Myocyte (in vitro differentiated cells): ENCODE measurements at places on chromosomes 3 and 15. TPM values are rescaled to one million over a fixed set of nuclear protein-coding genes. Genes with fewer than 3 reads are reported as not detected.
A peak's percentile ranks its signal among the peaks of the same experiment; 100 is the strongest.

DNA sequence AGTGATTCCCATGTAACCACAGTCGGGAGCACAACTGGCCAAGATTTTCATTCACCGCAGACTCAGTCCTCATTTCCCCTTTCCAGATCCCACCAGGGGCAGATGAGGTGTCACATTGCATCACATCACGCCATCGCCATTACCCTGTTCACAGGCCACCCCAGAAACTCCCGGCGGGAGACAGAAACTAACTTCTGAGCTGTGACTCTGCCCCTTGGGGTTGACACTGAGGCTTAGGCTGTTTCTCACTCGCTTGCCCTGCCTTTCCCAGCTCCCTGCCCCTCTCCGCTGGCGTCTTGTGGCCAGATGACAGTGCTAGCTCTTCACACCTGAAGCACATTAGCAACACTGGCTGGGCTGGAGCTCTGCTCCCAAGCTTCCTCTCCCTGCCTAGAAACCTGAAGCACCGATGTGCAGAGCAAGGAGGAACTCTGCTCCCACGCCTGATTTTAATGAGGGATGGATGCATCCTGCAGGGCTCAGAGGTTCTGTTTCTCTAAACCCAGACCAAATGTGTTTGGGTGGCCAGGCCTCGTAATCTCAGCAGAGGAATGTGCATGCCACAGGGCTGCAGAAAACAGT is 88.8 kb upstream of the CTDSPL start:
- no peak for DNase-seq

- DNase-seq, result peak; percentile 40
Observed at GRCh38 chr15:50685976-50686468, 575 bp downstream of the TRPM7 start.

DNA sequence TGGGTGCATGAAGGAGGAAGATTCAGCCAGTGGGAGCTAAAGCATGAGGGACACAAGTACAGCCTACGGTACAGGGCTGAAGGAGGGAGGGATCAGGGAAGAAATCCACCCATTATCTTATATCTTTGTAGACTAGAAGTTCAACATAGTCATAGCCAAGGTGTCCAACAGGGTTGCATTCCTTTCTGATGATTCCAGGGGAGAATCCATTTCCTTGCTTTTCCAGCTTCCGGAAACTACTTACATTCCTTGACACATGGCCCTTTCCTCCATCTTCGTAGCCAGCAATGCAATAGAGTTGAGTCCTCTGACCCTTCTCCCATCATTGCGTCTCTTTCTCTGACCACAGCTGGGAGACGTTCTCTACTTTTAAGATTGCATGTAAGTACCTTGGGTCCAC is 471.0 kb upstream of the SEMA6D start:
- no peak for DNase-seq

DNA sequence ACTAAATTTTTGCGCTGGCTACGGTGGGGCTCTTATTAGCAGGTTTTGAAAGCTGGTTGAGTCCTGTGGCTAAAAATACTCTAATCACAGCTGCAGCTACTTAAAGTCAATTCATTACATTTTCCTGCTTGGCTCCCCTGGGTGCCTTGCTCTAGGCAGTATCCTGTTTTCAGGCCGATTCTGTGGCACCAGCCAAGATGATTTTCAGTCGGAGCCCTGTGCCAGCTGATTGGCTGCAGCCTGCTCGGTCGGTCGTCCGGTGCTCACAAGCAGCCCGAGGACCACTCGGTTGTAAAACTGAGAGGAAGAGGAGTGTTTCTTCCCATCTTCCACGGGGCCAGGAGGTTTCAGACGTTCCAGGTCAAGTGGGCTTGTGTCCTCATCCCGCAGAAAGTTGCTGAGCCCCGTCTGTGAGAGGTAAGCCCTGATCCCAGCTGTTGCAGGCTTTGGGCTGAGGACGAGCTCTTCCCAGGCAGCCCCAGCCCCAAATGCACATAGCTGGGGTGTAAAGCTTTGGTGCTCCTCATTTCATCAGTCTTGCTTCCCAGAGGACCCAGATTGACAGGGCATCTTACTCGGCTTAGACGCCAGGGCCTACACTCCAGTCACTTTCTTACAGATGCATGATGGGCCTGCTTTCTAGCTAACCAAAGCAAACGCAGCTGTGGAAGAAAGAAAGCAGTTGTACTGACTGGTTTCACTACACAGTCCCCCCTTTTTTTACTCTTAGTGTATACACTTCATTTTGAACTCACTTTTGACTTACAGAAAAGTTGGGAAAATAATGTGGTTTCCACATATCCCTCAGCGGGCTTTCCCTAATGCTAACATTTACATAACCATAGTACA is 15.9 kb downstream of the LYSMD4 start:
- peak; percentile 49 for DNase-seq

DNA sequence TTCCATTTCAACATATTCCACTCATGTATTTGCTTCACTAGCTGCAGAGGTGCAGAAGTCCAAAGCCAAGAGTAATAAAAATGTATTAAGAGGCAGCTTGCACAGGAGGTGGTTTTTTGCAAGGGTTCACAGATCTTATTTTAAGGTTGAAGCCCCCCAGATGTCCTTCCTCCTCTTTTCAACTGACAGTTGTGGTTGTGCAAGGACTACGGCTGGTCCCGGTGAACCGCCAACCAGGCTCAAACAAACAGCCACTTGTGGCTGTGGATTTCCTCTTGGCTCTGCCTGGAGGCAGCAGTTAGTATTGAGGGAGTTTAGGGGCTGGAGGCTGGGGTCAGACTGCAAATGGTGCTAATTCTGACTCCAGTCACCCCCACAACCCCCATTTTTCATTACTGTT is 240.7 kb upstream of the TBC1D5 start:
- no peak for DNase-seq

DNA sequence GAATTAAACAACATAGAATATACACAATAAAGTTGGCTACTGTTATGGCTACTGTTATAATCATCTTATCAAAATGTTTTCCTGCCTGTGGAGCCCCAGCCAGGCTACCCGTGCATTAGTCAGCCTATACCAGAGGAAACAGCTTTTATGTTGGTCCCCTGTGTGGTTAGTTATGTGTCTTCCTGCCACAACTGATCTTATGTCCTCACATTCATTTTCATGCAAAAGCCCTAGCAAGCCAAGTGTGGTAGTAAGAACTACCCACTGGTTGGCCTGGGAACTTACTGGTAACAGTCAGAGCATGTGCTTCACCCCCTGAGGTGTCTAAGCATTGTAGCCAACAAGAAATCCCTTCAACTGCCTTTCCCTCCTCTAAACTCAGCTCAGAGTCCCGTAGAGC is 21.8 kb downstream of the MGLL start:
- no peak for DNase-seq

- peak; percentile 21 for DNase-seq
Observed at GRCh38 chr15:40282147-40282868, 556 bp downstream of the ANKRD63 start.

DNA sequence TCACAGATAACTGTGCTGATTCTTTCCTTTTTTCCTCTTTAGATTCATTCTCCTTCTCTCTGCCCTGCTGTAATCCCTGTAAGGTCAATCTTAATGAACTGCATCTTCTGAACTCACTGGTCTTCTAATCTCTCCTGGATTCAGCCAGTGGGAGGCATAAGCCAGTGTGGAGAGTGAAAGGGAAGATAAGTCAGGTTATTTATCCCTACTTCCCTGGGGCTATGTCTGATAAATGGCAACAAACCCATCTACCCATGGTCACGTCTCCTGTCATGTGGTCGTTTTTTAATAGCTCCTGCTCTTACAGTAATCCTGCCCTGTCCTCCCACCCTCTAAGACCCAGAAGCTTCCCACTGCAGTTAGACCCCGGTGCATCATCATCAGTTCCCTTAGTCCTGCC is 199.6 kb upstream of the NAALADL2 start:
- no peak for DNase-seq

DNA sequence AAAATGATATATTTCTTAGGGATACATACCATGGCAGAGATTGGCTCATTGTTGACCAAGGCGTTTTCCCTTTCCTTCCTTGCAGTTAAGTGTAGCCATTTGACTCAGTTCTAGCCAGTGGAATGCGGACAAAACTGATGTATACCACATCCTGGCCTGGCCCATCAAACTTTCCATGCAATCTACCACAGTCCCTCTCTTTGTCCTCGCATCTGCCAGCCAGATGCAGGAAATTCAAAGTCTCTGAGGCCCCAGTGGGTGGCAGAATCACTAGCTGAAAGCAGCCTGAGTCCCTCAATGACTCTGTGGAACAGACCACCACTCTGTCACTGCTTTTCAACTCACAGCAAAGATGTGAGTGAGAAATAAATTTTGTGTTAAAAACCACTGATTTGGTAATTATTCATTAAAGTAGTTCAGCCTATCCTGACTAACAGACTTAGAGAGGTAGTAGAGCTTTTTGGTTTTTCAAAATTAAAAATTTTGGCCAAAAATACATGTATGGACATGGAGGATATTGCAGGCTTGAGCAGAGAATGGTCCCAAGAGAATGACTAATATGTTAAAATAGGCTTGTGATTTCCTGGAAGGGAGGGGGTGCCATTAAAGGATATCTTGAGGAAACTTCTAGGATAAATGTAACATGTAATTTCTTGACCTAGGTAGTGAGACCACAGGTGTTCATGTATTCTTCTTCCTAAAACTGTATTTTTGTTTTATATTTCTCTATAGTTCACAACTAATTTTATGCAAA is 10.9 kb downstream of the LRRFIP2 start:
- DNase-seq, result peak; percentile 39

GRCh38 chr3:11140030-11140712 is 14.1 kb upstream of the HRH1 start:
- peak; percentile 90 for DNase-seq

- no peak for DNase-seq
Observed at GRCh38 chr3:111215481-111215880, 143.9 kb downstream of the NECTIN3 start.

The DTWD1 gene
- total RNA-seq, result 38.1 and 46.5 TPM in 2 replicates

The C3orf22 gene
- total RNA-seq, result not detected in 2 replicates

The ANKUB1 gene
- not detected in 2 replicates for total RNA-seq

The TMC3 gene
- not detected in 2 replicates for total RNA-seq

The RETNLB gene
- not detected in 2 replicates for total RNA-seq

The RPUSD2 gene
- total RNA-seq, result 5.9 and 11.7 TPM in 2 replicates

The THSD4 gene
- total RNA-seq, result 1.6 and 2.7 TPM in 2 replicates

The STRIT1 gene
- 0.48 TPM in 1 of 2 replicates, not detected in the other for total RNA-seq

The FAM174B gene
- total RNA-seq, result 12.5 and 16.4 TPM in 2 replicates

The SPTSSB gene
- not detected in 2 replicates for total RNA-seq

The CCR2 gene
- not detected in 2 replicates for total RNA-seq
